ENCODE measurements at places on chromosomes 6 and 20.
A peak's percentile ranks its signal among the peaks of the same experiment; 100 is the strongest.

DNA sequence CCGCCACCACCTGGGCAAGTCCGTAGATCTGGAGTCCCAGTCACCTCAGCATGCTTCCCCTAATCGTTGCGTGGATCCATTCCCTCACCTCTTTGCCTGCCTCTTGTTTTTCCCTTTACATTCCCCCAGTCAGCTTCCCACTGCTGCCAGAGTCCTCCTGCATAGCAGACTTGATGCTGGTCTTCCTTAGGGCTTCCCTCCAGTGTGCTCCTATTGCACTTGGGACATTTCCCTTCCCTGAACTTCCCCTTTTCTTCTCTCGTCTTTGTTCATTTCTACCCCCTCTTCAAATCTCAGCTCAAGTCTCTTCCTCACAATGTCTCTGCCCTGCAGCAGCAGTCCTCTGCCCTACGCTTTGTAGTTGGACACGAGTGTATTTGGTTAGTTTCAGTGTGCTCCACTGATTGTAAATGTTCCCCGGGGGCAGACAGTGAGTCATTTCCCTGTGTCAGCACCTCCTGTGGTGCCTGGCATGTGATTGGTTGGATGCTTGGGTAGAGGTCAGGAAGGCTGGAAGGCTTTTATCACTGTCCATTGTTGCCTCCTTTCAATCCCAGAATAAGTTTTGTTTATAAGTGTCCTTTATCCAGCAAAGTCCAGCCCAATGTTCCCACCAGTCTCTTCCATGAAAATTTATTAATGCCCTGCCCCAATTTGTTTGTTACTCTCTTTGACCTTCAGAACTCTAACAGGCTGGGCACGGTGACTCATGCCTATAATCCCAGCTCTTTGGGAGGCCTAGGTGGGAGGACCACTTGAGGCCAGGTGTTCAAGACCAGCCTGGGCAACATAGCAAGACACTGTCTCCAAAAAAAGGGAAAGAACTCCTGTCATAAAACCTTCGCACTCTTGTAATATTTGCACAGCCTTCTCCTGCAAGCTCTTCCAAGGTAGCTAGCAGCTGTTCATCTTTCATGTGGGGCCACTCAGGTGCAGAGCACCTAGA, 38.3 kb downstream of the FAM120B start:
- DNase-seq = peak; percentile 56

DNA sequence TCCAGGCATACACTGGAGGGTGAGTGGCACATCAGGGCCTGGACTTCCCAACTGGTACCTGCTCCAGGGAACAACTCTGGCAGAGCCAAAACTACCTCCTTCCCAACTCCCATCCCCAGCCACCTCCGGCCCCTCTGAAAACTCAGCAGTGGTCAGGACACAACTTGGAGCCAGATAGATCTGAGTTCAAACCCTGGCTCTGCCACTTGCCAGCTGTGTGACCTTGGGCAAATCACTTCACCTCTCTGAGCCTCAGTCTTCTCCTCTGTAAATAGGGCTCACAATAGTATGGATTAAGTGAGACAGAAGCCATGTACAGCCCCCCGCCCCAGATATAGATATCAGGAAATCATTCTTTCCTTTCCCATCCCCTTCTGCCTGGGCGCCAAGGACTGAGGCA, 10.7 kb downstream of the AHCY start:
- DNase-seq = no peak

DNA sequence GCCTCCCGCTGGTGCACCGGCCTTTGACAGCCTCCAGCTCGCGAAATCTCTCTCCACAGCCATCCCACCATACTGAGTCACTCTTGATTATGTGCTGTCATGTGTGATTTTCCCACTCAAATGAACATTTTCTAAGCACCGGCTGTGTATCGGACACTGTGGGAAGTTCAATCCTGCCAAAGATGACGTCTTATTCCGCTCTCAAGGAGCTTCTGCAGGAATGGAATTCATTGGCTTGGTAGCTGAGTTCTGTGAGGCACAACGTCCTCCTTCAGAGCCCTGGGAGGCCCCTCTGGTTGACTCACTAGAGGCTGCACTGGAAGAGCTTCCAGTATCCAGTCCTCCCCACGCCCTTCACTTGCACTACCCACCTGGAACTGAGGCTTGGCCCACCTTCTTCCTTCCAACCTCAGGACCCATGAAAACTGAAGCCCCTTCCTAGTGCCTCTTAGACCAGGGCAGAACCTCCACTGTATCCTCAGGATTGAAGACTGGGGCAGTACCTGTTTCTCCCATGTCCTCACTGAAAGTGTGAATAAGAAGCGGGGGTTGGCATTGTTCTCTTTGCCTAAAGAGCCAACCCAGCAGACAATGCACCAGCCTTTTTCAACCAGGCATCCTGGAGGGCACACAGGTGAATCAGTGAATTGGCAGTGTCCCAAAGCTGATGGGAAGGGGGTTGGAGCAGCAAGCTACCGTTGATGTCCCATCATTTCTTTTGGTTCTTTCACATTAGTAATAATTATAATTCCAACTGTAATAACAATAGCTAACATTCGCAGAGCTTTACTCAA, 1.7 kb downstream of the UNC5CL start:
- no peak for DNase-seq

- peak; percentile 36 for DNase-seq
Measured at GRCh38 chr6:123415844-123416468, 220.8 kb downstream of the TRDN start.

- DNase-seq = no peak
Measured at GRCh38 chr6:105105094-105105493, 74.7 kb downstream of the POPDC3 start.
